Amniotic stem cell (primary cell): ENCODE measurements at places on chromosomes 6 and 20.
A peak's percentile ranks its signal among the peaks of the same experiment; 100 is the strongest.

DNA sequence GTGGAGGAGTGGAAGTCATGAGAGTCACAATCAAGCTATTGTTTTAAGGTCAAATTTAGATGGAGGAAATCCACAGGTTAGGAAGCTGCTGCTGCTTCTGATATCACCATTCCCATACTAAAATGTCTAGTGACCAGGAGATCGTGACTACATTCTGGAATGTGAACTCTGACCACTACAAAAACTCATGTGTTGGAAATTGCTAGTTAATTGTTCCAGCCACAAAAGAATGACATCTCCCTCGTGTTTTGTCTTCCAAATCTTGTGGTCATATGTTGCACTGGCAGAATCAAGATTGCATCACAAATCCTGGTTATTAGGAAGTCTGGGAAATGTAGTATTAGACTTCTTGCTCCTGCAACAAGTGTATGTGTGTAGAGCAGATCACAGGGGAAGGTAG, 441.9 kb downstream of the CD109 start:
- no peak for DNase-seq

GRCh38 chr6:50979171-50979525, 160.5 kb downstream of the TFAP2B start:
- DNase-seq, result no peak

DNA sequence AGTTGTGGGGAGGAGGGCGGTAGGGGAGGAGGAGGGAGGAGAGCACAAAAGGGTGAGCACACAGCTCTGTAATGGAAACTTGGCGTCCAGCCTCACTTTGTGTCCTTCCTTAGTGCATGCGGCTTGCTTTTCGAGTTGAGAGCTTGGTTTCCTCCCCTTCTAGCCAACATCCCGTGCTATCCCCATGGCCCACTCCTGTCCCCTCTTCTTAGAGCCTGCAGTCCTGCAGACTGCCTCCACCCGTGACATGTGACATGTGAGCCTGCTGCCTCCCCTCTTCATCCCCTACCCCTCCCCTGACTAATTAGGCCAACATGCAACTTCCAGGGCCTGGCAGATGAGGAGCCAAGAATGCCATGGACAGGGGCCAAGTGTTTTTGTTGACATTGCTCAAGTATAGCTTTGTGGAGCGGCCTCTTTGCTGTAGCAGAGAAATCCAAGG, 63.2 kb downstream of the SLC24A3 start:
- DNase-seq, result no peak

DNA sequence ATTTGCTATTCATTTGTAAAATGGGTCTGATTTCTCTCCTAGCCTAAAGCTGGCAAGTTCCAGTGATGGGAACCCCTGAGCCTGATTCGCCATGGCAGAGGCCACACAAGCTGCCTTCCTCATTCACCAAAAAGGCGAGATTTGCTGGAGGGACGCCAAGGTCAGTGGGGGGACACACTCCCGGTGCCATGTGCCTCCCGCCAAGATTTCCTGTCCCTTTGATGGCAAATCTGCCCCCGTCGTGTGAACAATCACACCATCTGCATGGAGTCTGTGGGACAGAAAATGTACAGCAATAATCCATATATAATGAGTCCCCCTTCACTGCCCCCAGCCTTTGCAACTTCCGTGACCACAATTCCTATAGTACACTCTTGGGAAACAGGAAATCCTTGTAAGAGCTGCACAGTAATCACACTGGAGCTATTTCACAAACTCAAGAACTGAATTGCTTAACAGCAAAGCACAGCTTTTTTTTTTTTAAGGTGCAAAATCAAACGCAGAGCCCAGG, 15.7 kb upstream of the IGF2R start:
- no peak for DNase-seq

GRCh38 chr6:71347119-71347518, 58.5 kb downstream of the OGFRL1 start:
- no peak for DNase-seq

- no peak for DNase-seq
Observed at GRCh38 chr20:46648903-46649649, 2.2 kb downstream of the SLC13A3 start.

DNA sequence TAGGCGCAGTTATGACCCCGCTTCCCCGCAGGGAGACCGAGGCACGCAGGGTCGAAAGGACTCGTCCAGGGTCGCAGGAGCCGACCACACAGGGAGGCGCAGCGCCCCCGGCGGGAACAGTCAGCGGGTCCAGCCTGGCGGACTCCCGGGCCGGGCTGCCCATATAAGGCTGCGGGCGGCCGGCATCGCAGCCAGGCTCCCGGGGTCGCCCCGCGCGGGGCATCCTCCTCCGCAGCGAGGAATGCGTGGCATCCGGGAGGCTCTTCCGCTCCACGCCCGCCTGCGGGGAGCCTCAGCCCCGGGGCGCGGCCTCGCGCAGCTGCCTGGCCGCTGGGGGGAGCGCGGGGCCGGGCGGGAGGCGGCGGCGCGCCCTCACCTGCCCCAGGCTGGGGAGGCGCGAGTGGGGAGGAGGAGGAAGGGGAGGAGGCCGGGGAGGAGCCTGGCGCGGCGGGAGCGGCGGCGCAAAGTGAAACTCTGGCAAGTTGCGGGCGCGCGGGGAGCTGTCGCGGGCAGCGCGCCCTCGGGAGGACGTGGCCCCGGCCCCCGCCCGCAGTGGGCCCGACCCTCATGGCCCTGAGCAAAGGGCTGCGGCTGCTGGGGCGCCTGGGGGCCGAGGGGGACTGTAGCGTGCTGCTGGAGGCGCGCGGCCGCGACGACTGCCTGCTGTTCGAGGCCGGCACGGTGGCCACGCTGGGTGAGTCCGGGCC, at the start of gene SYNJ2:
TSS of gene SYNJ2 (plus strand) at position 469 of the 707 bp plus-strand sequence. CDS start at position 568, 99 bp downstream.
- DNase-seq, result peak; percentile 63

GRCh38 chr20:9574776-9575175, 60.4 kb downstream of the LAMP5 start:
- no peak for DNase-seq

- DNase-seq, result no peak
Observed at GRCh38 chr20:38700926-38701325, 23.4 kb upstream of the SLC32A1 start.

DNA sequence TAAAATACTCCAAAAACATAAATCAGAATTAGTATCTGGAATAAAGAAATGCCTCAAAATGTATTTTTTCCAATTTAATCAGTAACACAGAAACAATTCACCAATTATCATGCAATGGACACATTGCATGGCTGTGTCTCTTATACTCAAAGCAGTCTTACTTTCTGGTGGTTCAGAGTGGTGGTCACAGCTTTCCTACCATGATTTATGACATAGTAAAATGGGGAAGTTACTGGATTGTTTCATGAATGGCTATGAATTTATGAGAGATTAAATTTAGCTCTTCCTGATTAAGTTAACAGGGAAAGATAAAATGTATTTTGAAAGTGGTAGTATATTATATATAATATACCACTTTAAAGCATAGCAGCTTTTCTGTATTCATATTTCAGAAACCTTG, 331.5 kb upstream of the MAP3K7 start:
- no peak for DNase-seq

- DNase-seq, result no peak
Observed at GRCh38 chr6:56291302-56291917, 44.0 kb upstream of the COL21A1 start.

- DNase-seq, result no peak
Observed at GRCh38 chr6:89002523-89002922, 39.1 kb upstream of the RNGTT start.

DNA sequence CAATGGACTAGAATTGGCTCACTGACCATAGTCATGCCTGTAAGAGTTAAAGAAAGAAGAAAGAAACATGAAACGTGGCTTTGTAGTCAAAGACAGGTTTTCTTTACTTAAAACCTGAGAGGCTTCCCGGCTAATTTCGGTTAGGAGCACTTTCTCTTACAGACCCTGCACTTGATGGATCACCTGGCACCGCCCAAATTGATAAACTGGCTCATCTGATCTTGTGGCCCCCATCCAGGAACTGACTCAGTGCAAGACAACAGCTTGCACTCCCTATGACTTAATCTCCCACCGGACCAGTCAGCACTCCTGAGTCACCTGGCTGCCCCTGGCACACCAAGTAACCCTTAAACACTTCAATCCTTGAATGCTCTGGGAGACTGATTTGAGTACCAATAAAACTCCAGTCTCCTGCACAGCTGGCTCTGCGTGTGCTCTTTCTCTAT, 12.3 kb downstream of the TMEM14B start:
- DNase-seq, result no peak

GRCh38 chr6:39428152-39428551, 105.7 kb upstream of the KCNK16 start:
- no peak for DNase-seq

GRCh38 chr20:56634307-56634706, 5.2 kb downstream of the TFAP2C start:
- DNase-seq, result no peak

DNA sequence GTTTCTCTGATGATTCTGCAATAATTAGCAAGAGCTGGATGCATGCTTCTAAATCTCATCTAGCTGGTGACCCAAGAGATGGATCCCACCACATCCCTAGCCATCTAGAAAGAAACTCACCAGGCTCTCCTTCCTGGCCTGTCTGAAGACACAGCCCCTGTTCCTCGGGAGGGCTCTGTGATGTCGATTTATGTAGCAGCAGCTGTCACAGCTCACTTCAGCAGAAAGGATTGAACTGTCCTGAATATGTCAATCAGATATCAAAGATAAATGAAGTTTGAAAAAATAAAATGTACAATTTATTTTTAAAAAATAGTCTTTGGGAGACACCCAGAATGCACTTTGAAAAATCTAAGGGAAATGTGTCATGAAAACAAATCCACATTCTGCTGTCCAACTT, 67.3 kb upstream of the TSHZ2 start:
- no peak for DNase-seq

GRCh38 chr6:35425284-35425683, 26.9 kb upstream of the FANCE start:
- DNase-seq, result peak; percentile 54

DNA sequence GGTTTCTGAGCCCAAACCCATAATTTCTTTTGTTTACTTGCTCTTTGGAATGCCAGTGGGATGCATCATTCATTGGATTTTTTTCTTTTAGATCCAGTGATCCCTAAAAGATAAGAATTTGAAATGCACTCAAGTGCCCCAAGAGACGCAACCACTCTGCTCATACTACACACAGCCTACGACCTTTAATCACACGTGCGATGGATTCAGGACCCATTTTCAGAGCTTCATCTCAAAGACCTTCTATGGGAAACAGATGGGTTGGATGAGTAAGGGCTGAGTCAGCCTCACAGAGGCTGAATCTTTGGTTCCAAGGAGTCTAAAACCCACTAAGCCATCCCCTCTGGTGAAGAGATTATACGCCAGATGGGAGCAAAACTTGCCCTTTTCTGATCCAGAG, 265.5 kb upstream of the EXOC2 start:
- peak; percentile 76 for DNase-seq

DNA sequence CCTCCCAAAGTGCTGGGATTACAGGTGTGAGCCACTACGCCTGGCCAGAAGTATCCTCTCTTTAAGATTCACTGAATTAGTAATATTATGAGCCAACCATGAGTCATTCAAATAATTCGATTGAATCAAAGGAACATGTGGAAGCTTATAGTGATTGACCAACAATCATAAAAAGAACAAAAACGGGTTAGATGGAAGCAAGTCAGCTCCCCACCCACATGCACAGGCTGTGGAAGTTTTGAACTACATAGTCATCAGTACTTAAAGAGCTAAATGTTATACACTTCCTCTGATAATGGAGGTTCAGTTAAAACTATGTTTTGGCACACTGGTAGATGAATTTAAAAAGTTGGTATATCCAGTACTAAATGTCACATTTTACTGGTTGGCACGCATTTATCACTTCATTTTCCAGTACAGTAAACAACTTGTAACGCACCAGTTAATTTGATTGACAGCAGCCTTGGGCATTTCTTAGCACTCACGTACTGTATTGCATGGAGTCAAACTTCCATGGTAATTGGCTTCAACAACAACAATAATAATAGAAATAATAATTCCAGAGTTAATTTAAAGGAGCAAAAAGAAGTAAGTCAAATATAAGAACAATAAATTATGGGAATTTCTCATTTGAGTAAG, 1107.3 kb upstream of the MAP3K7 start:
- DNase-seq, result no peak

DNA sequence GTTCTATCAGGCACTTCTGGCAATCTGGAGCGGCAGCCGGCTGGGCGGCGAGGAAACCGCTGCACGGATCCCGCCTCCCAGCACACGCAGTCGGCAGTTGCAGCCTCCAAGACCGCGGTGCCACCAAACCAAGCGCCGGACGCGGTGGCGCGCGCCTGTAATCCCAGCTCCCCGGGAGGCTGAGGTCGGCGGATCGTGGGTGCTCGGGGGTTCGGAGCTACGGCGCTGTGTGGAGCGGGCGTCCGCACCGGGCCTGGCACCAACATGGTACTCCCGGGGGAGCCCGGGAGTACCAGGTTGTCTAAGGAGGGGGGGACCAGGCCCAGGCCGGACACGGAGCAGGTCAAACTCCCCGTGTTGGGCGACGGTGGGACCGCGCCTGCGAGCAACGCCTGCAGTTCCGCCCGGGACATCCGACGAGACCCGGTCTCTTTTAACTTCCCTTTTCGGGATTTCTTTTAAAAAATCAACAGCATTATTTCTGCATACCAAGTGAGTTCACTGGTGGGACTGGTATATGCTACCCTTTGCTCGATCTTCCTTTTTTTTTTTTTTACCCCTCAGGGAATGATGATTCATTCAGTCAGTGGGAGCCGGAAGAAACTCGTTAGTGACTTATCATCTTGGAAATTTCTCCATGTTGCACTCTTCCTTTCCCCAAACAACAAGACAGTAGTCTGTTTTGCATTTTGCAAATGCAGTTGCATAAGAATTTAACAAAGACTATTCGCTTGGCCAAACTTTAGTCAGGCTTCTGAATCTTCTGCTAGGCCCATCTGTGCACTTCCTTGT, 27.6 kb downstream of the ZNF311 start:
- DNase-seq, result no peak

GRCh38 chr6:42093582-42094329, 43.4 kb downstream of the TAF8 start:
- DNase-seq, result no peak

DNA sequence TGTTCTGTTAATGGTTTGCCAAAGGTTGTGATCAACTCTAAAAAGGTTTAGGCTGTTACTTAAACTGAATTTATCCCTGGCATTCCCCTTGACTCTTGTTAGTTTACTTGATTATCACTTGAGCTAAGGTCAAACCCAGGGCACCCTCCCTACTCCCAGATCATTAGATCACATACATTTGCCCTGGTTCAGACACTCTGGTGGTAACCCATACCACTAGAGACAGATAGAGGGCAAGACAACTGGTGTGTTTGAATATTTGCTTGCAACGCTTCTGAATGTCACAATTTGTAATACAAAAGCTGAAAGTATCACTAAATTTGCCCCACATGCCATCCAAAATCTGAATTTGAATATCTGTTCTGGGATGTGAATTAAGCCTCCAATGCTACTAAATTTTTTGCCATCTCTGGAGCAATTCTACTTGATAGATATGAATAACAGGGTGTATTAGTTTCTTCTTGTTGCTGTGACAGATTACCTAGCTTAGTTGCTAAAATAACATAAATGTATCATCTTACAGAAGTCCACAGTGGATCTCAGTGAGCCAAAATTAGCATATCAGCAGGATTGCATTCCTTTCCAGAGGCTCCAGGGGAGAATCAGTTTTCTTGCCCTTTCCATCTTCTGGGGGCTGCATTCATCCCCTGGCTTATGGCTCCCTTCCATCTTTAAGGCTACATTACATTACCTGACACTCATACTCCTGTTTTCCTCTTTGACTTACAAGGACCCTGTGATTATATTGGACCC, 45.4 kb downstream of the FIG4 start:
- DNase-seq, result no peak
